ENCODE measurements at places on chromosomes 13 and 19.

DNA sequence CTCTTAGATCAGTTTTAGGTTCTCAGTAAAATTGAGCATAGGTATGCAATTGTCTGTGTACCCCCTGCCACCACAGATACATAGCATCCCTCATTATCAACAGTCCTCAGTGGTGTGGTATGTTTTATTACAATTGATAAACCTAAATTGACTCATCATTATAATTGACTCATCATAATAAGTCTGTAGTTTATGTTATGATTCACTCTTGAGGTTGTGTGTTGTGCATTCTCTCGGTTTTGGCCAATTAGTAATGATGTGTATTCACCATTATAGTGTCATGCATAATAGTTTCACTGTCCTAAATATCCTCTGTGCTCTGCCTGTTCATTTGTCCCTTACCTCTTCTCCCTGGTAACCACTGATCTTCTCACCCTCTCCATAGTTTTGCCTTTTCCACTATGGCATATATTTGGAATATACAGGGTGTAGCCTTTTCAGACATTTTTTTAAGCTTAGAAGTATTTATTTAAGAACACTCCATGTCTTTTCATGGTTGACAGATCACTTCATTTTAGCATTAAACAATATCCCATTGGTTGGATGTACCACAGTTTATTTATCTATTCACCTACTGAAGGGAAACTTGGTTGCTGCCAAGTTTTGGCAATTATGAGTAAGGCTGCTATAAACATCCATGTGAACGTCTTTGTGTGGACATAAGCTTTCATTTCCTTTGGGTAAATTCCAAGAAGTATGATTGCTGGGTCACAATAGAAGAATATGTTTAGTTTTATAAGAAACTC is 1620.6 kb upstream of the MIR17HG start:
- peak; percentile 26 for DNase-seq

DNA sequence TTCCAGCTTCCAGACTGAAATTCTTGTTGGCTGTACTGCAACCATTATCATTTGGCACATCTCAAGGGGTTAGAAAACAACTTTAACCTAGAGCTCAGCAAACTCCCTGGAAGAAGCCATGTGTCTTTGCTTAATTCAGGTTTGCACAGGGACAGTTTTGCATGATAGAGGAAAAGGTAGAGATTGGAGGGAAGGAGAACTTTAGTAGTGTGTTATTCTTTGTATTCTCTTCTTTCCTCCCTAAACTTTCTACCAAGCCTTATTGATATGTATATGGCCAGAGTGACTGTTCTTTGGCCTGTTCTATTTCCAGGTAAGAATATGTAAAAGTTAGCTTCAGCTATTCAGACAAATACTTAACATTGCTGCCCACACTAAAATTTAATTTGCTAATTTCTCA is 53.1 kb downstream of the UGGT2 start:
- no peak for DNase-seq

DNA sequence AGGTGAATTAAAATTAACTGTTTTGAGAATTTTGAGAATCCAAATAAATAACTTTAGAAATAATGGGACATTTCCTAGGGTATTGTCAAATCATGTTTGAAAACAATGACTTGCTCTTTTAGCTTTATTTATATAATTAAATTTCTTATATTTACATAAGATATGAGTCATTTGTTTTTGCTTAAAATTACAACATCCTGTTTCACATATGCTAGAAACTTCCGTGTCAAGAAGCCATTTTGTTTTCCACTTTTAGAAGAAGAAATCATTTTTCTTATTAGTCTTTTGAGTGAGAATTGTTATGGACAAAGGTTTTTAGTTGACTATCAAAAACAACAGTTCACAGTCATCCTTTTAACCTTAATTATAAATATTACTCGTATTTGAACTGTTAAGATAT is 48.2 kb downstream of the DPY19L3 start:
- DNase-seq, result no peak

- no peak for DNase-seq
These were observed 16.9 kb upstream of the MICU2 start for GRCh38 chr13:21620861-21621260.

GRCh38 chr19:45852145-45852750 is 10.7 kb downstream of the SYMPK start:
- DNase-seq, result no peak

DNA sequence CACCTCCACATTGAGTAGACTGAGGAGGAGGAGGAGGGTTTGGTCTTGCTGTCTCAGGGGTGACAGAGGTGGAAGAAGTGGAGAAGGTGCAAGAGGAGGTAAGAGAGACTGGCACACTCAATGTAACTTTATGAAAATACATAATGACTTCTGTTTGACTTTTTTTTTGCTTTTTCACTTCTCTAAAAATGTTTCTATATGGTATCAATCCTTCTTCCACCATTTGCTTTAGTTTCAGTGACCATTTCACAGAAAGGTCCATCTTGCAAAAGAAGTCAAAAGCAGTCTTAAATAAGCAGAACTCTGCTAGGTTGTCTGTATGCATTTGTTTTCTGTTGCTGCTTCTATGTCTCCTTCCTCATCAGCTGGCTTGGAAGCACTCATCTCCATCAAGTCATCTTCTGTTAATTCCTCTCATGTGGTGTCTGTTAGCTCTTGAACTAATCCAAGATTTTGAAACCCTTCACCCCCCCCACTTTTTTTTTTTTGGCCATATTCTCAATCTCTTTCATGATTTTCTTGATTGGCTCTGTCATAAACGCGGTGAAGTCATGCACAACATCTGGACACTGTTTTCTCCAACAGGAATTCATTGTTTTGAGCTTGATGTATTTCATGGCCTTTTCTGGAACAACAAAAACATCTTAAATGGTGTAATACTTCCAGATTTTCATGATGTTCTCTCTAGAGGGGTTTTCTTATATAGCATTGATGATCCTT is 80.8 kb downstream of the KL start:
- no peak for DNase-seq

GRCh38 chr13:20882206-20882605 is 20.3 kb downstream of the XPO4 start:
- no peak for DNase-seq

DNA sequence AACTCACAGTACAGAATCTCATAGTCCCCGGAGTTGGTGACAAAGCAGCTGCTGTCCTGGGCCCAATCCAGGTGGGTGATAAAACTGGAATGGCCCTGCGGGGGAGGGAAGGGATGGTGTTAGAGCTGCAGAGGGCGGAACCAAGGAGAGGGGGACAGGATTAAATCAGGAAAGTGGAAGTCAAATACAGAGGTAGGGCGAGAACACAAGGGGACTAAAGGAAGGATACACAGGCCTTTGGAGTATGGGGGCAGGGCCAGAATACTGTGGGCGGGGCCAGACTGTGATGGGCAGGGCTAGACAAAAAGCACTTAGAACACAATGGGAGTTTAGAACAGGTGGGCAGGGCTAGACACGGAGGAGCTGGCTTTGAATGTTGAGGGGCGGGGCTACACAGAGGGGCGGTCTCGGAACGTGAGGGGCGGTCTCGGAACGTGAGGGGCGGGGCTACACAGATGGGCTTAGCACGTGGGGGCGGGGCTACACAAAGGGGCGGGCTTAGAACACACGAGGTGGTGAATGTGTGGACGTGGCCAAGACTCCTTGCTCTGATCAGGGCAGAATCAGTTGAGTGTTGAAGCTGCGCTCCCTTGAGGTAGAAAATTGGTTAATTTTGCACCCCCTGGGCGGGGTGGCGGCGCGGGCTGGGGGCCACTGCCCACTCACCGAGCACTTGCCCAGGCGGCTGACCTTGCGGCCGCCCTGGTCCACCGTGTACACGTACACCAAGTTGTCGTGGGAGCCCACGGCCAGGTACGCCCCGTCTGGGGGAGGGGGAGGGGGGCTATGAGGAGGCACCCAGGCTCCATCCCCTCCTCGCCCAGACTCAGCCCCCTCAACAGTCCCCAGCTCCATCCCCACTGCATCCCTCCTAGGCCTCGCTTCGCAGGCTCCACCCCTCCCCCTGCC is 14.0 kb upstream of the GPR4 start:
- DNase-seq, result peak; percentile 23

- no peak for DNase-seq
These were observed 13.8 kb downstream of the DCAF15 start for GRCh38 chr19:13965926-13966683.

- DNase-seq, result no peak
These were observed 19.9 kb upstream of the GDF15 start for GRCh38 chr19:18366021-18366435.

DNA sequence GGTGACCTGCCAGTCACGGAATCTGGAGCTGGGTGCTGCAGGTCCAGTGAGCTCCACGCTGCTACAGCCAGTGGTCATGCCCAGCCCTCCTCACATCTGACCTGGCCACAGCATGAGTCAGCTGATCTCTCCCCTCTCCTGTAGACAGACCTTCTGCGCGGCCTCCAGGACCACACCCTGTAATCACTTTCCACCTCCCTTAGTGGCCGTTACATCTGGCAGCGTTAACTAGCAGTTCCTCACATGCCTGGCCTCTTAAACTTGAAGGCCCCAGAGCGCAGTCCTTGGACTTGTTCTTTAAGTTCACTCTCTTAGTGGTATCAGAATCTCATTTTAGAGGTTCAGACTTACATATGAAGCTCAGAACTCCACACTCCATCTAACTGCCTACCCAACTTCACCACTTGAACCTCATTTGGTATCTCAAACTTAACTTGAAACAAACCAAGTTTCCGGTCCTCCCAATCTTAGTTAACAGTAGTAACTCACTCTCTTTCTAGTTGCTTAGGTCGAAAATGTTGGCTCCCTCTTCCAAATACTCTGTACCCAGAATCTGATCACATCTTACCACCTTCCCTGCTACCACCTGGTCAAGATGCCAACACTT is 22.7 kb downstream of the MIPEP start:
- no peak for DNase-seq

GRCh38 chr13:77310579-77311279 is 16.2 kb downstream of the MYCBP2 start:
- DNase-seq, result no peak

GRCh38 chr13:49436890-49437289 is 7.0 kb downstream of the CAB39L start:
- DNase-seq, result no peak

- no peak for DNase-seq
These were observed 60.0 kb downstream of the FLT1 start for GRCh38 chr13:28434926-28435325.

- no peak for DNase-seq
These were observed 845.3 kb upstream of the MIR17HG start for GRCh38 chr13:90502153-90502552.

- no peak for DNase-seq
These were observed 9.9 kb upstream of the FPR3 start for GRCh38 chr19:51784922-51785690.

DNA sequence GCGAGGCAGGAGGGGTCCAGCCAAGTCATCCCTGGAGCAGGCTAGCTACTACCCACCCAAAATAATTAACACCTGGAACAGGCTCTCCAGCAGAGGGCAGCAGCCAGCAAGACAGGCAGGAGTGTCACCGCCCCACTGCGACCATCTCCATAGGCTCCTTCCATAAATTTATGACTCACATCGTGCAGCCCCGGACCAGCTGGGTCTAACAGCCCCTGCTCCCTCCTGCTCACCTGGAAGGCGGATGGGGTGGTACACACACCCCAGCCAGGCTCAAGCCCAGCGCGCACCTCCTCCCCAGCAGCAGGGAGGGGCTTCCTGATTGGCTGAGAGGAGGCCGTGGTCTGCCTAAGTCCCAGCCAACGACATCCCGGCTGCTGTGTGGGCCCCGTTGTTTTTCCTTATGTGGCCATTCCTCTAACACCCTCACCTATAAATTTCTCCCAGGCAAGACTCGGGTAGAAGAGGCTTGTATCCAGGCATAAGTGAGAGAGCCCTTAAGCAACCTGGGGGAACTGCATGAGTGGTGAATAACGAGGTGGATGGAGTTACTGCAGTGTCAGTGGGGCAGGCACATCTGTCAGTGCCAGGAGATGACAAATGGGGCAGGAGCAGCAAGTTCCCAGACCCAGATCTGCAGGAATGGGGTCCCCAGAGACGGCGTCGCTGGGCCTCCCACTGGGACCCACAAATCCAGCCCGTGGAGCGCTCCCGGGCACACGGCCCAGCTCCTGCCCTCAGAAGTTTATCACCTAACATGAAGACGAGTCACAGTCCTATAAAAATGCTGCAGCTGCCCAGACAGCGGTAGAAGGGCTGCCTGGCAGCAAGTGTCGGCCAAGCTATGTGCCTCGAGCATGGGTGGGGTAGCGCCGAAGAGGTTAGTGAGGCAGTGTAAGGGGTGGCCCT is 43.1 kb downstream of the CEBPG start:
- DNase-seq, result no peak

DNA sequence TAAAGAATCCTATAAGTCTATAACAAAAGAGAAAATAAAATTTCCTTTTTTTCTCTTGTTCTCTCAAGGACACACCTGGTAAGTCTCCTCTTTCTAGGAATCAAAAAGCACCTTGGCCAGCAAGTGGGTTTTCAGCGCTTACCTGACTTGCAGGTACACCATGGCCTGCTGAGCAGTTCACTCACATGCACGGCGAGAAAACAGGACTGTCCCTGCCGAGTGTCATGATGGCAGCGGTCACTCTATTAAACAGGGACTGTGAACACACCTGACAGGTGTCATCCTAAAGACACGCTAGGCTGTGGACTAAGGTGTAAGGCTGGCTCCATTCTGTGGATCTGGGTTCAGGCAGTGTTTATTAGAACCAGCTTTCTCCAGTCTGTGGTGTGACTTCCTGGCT is 170.2 kb downstream of the TEX29 start:
- no peak for DNase-seq

DNA sequence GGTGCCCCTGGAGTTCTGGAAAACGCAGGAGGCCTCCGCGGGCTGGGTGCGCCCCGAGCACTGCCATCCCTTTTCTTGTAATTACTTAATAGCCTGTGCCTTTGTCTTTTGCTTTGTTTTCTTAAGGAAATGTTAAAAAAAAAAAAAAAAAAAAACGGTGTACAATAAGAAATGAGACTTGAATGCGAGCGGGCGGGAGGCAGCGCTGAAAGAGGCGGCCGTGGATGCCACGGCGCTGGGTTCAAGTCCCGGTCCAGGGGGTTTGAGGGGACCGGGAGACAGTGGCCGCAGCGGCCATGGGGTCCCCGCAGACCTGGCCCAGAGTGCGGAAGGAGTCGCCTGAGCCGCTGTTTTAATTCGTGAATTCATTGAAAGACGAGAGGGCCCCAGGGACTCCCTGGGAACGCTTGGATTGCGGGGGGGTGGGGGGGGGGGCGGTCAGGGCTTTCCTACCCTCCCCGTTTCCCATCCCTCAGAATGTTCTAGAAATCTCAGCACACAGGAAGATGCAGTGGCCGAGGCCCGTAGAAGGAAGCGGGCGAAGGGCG is 349.2 kb upstream of the ARGLU1 start:
- DNase-seq, result no peak

DNA sequence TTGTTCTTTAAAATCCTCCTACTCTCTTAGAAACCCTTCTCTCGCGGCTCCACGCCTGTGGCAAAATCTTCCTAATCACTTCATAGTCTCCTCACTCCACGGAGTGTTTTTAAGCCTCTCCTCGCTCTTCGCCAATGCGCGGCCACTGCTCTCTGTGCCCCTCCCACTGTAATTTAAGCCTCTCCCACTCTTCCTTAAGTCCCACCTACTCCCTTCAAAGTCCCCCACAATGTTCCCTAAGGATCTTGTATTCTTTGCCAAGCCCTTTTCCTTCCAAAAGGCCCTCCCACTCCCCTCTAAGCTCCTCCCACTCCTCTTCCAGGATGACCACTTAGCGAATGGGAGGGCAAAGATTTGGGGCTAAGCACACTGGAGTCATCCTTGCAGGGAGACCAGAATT is 1.3 kb downstream of the FIZ1 start:
- no peak for DNase-seq

All from AG04450 (cell line).